Central memory CD8-positive, alpha-beta T cell (primary cell): ENCODE measurements at places on chromosomes 12 and 14.

- no peak for DNase-seq
Observed at GRCh38 chr12:101962486-101962885, 85.1 kb downstream of the DRAM1 start.

- no peak for DNase-seq
Observed at GRCh38 chr14:74599946-74600345, 12.1 kb downstream of the LTBP2 start.

- DNase-seq: no peak
Observed at GRCh38 chr12:15090441-15090840, 117.6 kb downstream of the PDE6H start.

DNA sequence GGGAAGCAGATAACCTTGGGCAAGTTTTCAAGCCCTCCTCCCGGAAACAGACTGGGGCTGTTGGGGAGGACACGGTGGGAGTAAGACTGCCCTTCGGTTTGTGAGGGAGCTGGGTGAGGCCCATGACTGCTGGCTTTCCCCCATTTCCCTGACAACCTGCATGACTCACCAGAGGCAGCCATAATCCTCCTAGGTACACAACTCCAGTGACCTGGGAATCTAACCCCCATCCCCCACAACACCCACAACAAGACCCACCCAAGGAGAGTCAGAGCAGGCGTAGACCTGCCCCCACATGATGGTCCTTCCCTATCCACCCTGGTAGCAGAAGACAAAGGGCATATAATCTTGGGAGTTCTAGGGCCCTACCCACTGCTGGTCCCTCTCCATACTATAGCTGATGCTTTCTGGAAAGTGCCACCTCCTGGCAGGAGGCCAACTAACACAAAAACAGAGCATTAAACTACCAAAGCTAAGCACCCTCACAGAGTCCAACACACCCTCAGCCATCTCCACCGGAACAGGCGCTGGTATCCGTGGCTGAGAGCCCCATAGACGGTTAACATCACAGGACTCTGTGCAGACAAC lies 14.8 kb downstream of the DDX24 start:
- DNase-seq: no peak

DNA sequence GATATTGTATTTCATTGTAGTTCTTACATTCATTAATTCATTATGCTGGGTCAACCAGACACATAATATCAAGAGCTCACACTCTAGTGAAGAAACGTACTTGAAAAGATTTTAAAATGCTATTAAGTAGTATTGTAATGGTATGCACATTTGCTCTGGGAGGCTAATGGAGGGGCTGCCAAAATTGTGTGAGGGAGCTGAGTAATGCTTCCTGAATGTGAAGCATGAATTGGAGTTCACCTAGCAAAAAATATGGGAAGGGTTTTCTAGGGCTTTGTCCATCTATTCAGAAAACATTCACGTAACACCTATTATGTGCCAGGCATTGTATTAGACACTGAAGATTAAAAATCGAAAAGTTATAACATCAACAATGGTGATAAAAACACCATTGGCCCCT lies 403.8 kb upstream of the PDE3A start:
- no peak for DNase-seq

DNA sequence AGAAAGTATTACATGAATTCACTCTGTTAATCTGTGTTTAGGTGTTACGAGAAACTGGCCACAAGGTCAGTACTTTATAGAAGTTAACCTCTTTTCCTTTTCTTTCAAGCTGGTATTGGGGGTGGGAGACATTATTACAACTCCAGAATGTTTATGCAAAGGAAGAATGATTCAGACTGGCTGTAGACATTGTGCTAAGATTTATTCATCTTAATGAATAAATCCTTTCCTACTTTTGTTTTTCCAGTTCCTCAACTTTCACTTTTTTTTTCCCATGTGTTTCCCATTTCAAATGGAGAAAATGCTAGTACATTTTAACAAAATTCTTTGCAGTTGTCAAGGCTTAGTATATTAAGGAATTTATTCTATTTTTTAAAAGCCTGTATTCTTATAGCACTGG lies 1.3 kb downstream of the OTOGL start:
- DNase-seq: no peak

- no peak for DNase-seq
Observed at GRCh38 chr12:13233830-13234641, 37.5 kb downstream of the EMP1 start.

DNA sequence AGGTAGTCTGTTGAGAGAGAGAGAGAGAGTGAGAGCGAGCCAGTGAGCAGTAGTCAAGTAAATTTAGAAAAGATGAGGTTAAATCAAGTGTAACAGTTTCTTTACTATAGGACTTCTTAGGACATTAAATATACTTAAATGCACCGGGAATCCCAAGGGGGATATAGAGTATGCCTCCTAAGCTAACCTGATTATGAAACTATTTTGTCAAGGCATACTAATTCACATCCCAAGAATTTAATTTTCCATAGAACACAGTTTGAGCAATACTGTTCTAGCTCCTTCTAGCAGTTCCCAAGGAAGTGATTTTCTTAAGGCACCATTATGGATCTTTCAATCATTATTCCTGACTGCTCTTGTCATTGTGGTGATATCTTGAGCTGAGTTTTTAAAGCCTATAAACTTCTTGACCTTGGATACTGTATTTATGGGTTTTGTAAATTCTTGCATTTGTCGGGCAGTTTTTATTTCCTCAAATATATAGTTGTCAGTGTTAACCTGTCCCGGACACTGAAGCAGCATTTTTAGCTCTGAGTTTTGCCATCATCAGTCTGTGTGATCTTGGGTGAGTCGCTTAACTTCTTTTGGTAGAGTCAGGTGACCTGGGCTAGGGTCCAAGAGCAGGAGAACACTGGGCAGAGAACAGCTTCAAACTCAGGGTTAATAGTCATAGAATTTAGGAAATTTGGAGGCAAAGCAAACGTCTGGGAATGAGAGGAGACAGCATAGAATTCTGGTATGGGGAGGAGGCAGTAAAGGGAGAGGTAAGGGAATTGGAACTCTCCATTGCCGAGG lies 196.5 kb upstream of the FRMD6 start:
- no peak for DNase-seq

DNA sequence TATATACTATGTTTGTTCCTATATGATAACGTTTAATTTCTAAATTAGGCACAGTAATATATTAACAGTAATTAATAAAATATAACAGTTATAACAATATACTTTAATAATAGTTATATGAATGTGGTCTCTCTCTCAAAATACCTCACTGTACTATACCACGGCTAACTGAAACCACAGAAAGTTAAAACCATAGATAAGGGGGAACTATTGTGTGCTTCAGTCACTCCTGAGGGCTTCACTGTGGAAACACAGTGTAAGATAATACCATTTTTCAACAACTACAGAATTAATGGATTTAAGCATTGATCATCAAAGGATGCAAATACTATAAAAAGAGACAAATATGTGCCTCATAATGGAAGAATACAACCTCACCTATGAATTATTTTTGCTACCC lies 266.4 kb upstream of the RGS6 start:
- no peak for DNase-seq

DNA sequence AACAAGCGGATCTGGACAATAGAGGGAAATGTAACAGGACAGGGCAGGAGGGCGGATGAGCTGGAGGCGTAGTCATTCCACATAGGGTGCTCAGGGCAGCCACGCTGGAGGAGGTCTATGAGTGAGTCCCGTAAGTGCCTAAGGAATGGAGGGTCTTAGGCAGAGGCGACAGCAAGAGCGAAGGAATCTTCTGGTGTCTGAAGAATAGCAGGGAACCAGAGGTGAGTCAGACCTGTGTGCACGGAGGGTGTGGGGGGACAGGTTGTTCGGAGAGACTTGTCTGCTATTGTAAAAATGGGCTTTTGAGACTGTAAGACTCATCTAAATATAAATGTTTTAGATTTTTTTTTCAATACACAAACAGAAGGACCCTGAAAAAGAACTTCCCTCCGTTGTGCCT lies 70.6 kb downstream of the SETD3 start:
- DNase-seq: no peak

- no peak for DNase-seq
Observed at GRCh38 chr12:50282721-50283228, 545 bp downstream of the LIMA1 start.
